Tibial nerve (tissue), 4 donors: ENCODE measurements at places on chromosomes 4 and X. TPM values are rescaled to one million over a fixed set of nuclear protein-coding genes. Genes with fewer than 3 reads are reported as not detected.

DNA sequence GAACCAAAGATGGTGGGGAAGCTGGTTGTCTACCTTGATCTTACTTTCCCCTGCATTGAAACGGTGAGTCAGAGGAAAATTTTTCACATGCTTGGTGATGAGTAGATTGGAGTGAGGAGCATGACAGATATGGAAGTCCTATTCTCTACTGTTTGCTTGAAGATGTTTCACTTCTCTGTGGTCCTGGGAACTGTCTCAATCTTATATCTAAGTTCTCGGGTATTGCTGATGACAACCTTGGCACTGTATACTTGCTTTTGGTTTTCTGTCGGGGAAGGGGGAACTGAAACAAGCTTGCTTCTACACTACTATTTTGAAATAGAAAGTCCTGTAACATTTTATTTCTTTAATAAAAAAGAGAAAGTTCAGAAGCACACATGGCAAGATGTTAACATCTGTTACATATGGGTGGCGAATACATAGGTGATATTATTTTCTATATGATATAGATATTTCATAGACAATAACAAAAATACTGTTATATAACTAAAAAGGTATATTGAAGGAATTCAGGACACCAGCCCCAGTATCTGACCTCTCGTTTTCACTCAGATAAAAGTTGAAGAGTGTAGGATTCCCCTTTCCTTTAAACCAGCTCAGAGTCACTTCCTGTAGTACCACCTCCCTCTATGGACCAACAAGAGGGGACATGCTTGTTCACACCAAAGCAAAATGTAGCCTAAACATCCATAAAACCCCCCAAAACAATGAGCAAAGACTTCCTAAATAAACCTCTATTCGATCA lies 88.8 kb downstream of the FMR1NB start:
- no peak for DNase-seq
- H3K4me3 ChIP-seq: no peak overlapping the region
- no peaks in the 10 kb centered on the region for H3K27me3 ChIP-seq
- H3K27ac ChIP-seq: no peak overlapping the region
- H3K36me3 ChIP-seq: no peaks in the 10 kb centered on the region

- no peak overlapping the region for H3K4me3 ChIP-seq
- no peaks in the 10 kb centered on the region for H3K4me1 ChIP-seq
- no peaks in the 10 kb centered on the region for H3K27me3 ChIP-seq
- H3K27ac ChIP-seq: no peak overlapping the region
- H3K36me3 ChIP-seq: no peaks in the 10 kb centered on the region
Observed at GRCh38 chr4:168449719-168450452, 30.4 kb downstream of the DDX60L start.

DNA sequence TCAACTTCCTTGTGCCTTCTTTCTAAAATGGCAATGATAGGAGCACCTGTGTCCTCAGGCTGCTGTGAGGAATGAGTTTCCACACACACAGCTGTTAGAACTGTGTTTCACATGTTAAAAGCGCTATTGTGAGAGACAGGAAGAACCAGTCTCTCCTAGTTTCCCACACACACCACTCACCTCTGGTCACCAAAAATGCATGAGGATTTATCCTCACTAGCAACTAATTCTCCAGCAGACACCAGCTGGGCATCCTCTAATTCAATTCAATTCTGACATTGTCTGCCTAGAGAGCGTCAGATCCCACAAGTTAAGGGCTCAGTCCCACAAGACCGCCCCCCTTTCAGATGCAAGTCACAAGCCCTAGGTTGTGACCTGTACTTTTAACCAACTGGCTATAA lies 29.0 kb upstream of the SLC2A9 start:
- no peak for DNase-seq
- H3K4me3 ChIP-seq: no peak overlapping the region
- no peaks in the 10 kb centered on the region for H3K36me3 ChIP-seq
- no peaks in the 10 kb centered on the region for H3K27me3 ChIP-seq
- H3K27ac ChIP-seq: no peak overlapping the region

- H3K4me1 ChIP-seq: no peaks in the 10 kb centered on the region
- no peak overlapping the region for H3K27ac ChIP-seq
- peaks cover 3% of the 10 kb centered on the region for H3K27me3 ChIP-seq
- no peak overlapping the region for H3K4me3 ChIP-seq
- no peak for DNase-seq
Observed at GRCh38 chrX:15170927-15171326, 99.0 kb downstream of the ASB9 start.

Gene SLC7A11
- total RNA-seq: 0.22 TPM

DNA sequence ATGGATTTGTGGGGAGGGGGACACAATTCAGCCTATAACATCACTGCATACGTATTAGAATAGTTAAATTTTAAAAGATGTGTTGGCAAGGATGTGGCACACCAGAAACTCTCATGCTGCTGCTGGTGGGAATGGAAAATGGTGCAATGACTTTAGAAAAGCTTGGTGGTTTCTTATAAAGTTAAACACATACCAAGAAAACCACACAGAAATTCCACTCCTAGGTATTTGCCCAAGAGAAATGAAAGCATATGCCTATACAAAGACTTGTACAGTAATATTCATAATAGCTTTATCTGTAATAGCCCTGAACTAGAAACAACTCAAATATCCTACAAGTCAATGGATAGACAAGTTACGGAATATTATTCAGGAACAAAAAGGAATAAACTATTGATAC lies 71.3 kb upstream of the PDHA1 start:
- no peak overlapping the region for H3K27ac ChIP-seq
- no peak overlapping the region for H3K4me3 ChIP-seq
- no peak for DNase-seq
- H3K4me1 ChIP-seq: no peaks in the 10 kb centered on the region

Gene ABCG2
- total RNA-seq: 5.3 TPM

Gene EDA
- 9.6 TPM for total RNA-seq

DNA sequence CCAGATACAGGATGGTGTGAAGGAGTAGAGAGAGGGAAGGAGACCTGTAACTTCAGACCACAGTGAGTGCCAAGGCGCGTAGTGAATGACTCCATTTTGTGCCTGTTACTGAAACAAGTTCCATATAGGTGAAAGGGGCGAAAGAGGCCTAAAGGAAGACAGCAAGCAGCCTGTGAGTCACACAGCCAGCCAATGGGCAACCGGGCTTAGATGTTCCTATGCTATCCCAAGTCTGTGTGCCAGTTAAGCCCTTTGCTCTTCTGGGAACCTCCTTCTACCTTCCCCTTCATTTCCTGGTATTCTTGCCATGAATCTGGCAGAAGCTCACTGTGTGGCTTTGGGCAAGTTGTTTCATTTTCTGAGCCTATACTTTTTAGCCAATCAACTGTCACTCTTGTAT lies 161.8 kb upstream of the LDB2 start:
- H3K4me3 ChIP-seq: no peak overlapping the region
- H3K27ac ChIP-seq: no peak overlapping the region
- H3K4me1 ChIP-seq: peaks cover 35% of the 10 kb centered on the region
- no peaks in the 10 kb centered on the region for H3K36me3 ChIP-seq

DNA sequence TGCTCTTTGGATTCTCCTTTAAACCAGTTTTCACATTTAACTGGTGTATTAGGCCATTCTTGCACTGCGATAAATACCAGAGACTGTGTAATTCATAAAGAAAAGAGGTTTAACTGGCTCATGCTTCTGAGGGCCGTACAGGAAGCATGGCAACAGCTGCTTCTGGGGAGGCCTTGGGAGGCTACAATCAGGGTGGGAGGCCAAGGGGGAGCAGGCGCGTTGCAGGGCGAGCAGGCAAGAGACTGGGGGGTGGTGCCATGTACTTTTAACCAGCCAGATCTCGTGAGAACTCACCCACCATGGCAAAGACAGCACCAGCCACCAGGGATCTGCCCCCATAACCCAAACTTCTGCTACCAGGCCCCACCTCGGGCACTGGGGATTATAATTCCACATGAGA lies 38.1 kb downstream of the RNF212 start:
- no peak overlapping the region for H3K4me3 ChIP-seq
- H3K27ac ChIP-seq: no peak overlapping the region
- H3K4me1 ChIP-seq: no peaks in the 10 kb centered on the region
- DNase-seq: no peak
- no peaks in the 10 kb centered on the region for H3K27me3 ChIP-seq
- no peaks in the 10 kb centered on the region for H3K36me3 ChIP-seq

DNA sequence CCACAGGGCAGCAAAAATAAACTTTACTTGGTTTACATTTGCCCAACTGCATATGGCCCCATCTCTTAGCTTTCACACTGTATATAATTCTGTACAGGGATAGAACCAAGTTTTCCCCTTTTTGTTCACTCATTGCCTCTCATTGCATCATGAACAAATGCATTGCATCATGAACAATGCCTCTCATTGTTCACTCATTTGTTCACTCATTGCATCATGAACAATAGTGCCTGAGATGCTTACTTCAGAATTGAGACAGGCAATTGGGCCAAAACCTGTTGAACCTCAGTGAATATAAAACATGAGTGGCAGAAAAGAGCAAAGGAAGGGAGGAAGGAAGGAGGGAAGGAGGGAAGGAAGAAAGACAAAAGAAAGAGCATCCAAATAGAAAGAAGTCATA lies 98.2 kb downstream of the SOWAHB start:
- no peaks in the 10 kb centered on the region for H3K27me3 ChIP-seq
- H3K27ac ChIP-seq: no peak overlapping the region
- peaks cover 26% of the 10 kb centered on the region for H3K4me1 ChIP-seq
- no peak overlapping the region for H3K4me3 ChIP-seq
- H3K36me3 ChIP-seq: no peaks in the 10 kb centered on the region

DNA sequence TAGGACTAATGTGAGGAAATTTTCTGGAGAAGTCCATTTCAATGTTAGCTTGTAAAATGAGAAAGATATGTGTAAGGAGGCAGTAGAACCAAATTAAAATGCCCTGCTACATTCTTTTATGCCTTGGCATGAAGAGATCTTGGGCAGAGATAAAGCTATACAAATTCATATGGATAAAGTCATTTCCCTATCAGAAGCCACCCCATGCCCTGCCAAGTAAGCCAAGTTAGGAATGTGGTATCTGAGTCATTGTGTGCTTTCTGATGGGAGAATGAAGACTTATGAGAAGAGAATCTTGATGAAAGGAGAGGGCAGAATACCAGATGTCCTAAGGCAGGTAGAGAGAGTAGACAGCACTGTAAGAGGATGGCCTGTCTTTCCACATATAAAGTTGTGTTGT lies 83.7 kb downstream of the TEX13A start:
- no peak overlapping the region for H3K27ac ChIP-seq
- H3K27me3 ChIP-seq: no peaks in the 10 kb centered on the region
- no peaks in the 10 kb centered on the region for H3K36me3 ChIP-seq
- H3K4me1 ChIP-seq: no peaks in the 10 kb centered on the region

GRCh38 chr4:24057915-24058559 lies 168.2 kb upstream of the PPARGC1A start:
- H3K36me3 ChIP-seq: no peaks in the 10 kb centered on the region
- DNase-seq: no peak
- H3K27ac ChIP-seq: no peak overlapping the region
- H3K4me3 ChIP-seq: no peak overlapping the region
- H3K4me1 ChIP-seq: no peaks in the 10 kb centered on the region

- no peak overlapping the region for H3K4me3 ChIP-seq
- H3K27me3 ChIP-seq: peaks cover 19% of the 10 kb centered on the region
- no peak overlapping the region for H3K27ac ChIP-seq
Observed at GRCh38 chr4:6542951-6543350, 32.0 kb upstream of the MAN2B2 start.

Gene SLC6A14
- total RNA-seq: not detected

DNA sequence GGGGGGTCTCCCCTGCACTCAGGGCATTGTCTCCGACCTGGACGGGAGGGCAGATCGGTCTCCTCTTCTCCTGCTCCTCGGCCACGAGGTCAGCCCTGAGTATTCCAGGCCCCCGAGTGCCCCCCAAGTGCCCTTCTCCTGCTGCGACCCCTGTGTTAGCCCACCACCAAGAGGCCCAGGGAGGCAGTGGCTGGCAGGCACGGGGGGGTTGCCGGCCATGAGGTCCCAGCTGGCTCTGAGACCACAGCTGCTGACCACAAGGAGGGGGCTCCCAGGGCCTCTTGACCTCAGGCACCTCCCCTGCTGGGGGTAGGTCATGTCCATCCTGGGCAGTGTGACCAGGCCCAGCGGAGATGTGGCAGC lies 186.1 kb upstream of the PSAPL1 start:
- H3K4me1 ChIP-seq: no peaks in the 10 kb centered on the region
- H3K27ac ChIP-seq: no peak overlapping the region
- no peaks in the 10 kb centered on the region for H3K27me3 ChIP-seq
- no peak overlapping the region for H3K4me3 ChIP-seq

DNA sequence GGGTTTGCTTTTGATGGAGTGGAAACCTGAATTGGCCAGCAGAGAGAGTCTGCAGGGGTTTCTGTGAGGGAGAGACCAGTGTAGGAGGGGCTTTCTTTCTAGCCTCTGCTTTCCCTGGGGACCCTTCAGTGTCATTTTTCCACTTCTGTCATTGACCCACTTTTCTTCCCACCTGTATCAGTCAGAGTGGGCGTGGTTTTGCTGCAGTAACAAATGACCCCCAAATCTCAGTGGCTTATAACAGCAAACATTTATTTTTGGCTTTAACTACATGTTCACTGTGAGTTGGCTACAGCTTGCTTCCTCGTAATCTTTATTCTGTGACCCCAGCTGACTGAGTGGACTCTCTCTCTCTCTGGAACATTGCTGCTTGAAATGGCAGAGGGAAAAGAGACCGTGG lies 25.6 kb upstream of the PTTG2 start:
- no peak for DNase-seq
- no peaks in the 10 kb centered on the region for H3K27me3 ChIP-seq
- H3K4me1 ChIP-seq: no peaks in the 10 kb centered on the region
- H3K4me3 ChIP-seq: no peak overlapping the region
- no peak overlapping the region for H3K27ac ChIP-seq

GRCh38 chr4:183413234-183414200 lies 30.9 kb upstream of the CDKN2AIP start:
- no peaks in the 10 kb centered on the region for H3K4me1 ChIP-seq
- H3K27ac ChIP-seq: no peak overlapping the region
- H3K4me3 ChIP-seq: no peak overlapping the region
- no peaks in the 10 kb centered on the region for H3K36me3 ChIP-seq
- DNase-seq: no peak

GRCh38 chrX:20315140-20315539 lies 48.4 kb upstream of the RPS6KA3 start:
- H3K27ac ChIP-seq: no peak overlapping the region
- H3K27me3 ChIP-seq: no peaks in the 10 kb centered on the region

Gene SH3D19
- total RNA-seq: 206 TPM
